ENCODE measurements at places on chromosomes 11 and 22. TPM values are rescaled to one million over a fixed set of nuclear protein-coding genes. Genes with fewer than 3 reads are reported as not detected.
A peak's percentile ranks its signal among the peaks of the same experiment; 100 is the strongest.

The C11orf21 gene
- total RNA-seq: 0.63 TPM

GRCh38 chr11:93330446-93330984, at the start of gene DEUP1:
DEUP1 (plus strand) TSS chr11:93330742; CDS start chr11:93332260, 1,518 bp downstream.
- no peaks in the 10 kb centered on the region for H3K27me3 ChIP-seq
- H3K27ac ChIP-seq: no peak within 1 kb of the TSS
- H3K36me3 ChIP-seq: no peaks in the 10 kb centered on the region
- DNase-seq: peak; percentile 75

The DPAGT1 gene
- 41.3 TPM for total RNA-seq

GRCh38 chr22:44337678-44338004, 24.9 kb upstream of the SHISAL1 start:
- DNase-seq: no peak
- no peaks in the 10 kb centered on the region for H3K27me3 ChIP-seq
- H3K4me3 ChIP-seq: no peak overlapping the region
- H3K36me3 ChIP-seq: no peaks in the 10 kb centered on the region

GRCh38 chr11:64453466-64453865, 94.5 kb downstream of the RPS6KA4 start:
- H3K4me3 ChIP-seq: no peak overlapping the region
- no peak overlapping the region for H3K27ac ChIP-seq
- peaks cover 13% of the 10 kb centered on the region for H3K4me1 ChIP-seq
- H3K36me3 ChIP-seq: no peaks in the 10 kb centered on the region
- no peaks in the 10 kb centered on the region for H3K27me3 ChIP-seq

- H3K4me3 ChIP-seq: no peak overlapping the region
- H3K36me3 ChIP-seq: no peaks in the 10 kb centered on the region
- H3K27me3 ChIP-seq: no peaks in the 10 kb centered on the region
- no peak for DNase-seq
- H3K4me1 ChIP-seq: no peaks in the 10 kb centered on the region
Measured at GRCh38 chr11:1351278-1351937, 38.3 kb upstream of the BRSK2 start.

The CAVIN3 gene
- total RNA-seq: 25.3 TPM

- no peak for DNase-seq
- H3K27me3 ChIP-seq: no peaks in the 10 kb centered on the region
- no peak overlapping the region for H3K4me3 ChIP-seq
- H3K27ac ChIP-seq: no peak overlapping the region
- no peaks in the 10 kb centered on the region for H3K36me3 ChIP-seq
- no peaks in the 10 kb centered on the region for H3K4me1 ChIP-seq
Measured at GRCh38 chr11:15586741-15587473, 472.2 kb downstream of the INSC start.

DNA sequence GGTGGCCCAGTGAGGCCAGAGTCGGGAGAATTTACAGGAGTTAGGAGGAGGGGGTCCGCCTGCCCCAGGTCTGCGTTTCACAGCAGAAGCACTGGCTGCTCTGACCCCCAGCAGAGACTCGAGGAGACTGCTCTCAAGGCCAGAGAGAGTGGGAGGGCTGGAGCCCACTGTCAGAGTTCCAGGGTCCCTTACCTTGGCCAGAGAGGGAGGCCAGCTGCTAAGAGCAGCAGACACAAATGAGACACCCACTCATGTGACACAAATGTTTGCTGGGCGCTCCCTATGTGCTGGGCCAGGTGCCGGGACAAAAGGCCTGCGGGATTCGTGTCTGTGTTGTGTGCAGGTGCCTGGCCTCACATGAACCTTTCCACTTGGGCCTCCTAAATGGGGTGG, 2.8 kb upstream of the TNFRSF13C start:
- H3K4me1 ChIP-seq: peaks cover 10% of the 10 kb centered on the region
- H3K36me3 ChIP-seq: no peaks in the 10 kb centered on the region
- H3K4me3 ChIP-seq: no peak overlapping the region
- peaks cover 6% of the 10 kb centered on the region for H3K27me3 ChIP-seq
- no peak overlapping the region for H3K27ac ChIP-seq

- DNase-seq: no peak
- no peak overlapping the region for H3K27ac ChIP-seq
- no peaks in the 10 kb centered on the region for H3K4me1 ChIP-seq
- H3K4me3 ChIP-seq: no peak overlapping the region
Measured at GRCh38 chr22:47994601-47995263, 1232.3 kb downstream of the TBC1D22A start.

DNA sequence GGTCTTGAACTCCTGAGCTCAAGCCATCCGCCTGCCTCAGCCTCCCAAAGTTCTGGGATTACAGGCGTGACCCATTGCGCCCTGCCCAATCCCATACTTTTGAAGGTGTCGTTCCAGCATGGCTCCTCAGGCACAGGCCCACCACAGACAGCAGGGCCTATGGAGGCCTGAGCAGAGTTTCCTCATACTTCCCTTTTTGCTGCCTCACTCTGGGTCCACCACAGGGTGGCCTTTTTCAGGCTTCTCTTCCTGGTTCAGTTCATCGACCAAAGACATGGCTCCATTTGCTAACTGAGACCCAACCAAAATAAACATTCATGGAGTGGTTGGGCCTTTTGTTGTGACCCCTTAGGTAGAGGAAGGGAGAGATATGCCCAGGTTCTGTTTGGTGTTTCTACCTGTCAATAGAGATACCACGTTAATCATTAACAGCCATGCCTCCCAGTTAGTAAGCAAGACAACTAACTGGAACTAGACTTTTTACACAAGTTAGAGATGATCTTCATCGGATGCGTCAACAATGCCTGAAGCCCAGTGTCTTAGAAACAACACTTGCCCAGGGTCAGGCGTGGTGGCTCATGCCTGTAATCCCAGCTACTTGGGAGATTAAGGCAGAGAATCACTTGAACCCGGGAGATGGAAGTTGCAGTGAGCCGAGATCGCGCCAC, 35.1 kb downstream of the TRIOBP start:
- no peaks in the 10 kb centered on the region for H3K27me3 ChIP-seq
- no peaks in the 10 kb centered on the region for H3K36me3 ChIP-seq
- H3K4me3 ChIP-seq: no peak overlapping the region
- peaks cover 24% of the 10 kb centered on the region for H3K4me1 ChIP-seq
- DNase-seq: no peak
- H3K27ac ChIP-seq: no peak overlapping the region

- no peaks in the 10 kb centered on the region for H3K36me3 ChIP-seq
- DNase-seq: no peak
- H3K27me3 ChIP-seq: no peaks in the 10 kb centered on the region
- H3K27ac ChIP-seq: no peak overlapping the region
- H3K4me3 ChIP-seq: no peak overlapping the region
Measured at GRCh38 chr11:45538939-45539338, 126.5 kb downstream of the CHST1 start.

- H3K36me3 ChIP-seq: no peaks in the 10 kb centered on the region
- H3K4me3 ChIP-seq: no peak overlapping the region
- no peak overlapping the region for H3K27ac ChIP-seq
- DNase-seq: no peak
- H3K4me1 ChIP-seq: no peaks in the 10 kb centered on the region
Measured at GRCh38 chr11:88523386-88524071, 186.0 kb upstream of the CTSC start.

DNA sequence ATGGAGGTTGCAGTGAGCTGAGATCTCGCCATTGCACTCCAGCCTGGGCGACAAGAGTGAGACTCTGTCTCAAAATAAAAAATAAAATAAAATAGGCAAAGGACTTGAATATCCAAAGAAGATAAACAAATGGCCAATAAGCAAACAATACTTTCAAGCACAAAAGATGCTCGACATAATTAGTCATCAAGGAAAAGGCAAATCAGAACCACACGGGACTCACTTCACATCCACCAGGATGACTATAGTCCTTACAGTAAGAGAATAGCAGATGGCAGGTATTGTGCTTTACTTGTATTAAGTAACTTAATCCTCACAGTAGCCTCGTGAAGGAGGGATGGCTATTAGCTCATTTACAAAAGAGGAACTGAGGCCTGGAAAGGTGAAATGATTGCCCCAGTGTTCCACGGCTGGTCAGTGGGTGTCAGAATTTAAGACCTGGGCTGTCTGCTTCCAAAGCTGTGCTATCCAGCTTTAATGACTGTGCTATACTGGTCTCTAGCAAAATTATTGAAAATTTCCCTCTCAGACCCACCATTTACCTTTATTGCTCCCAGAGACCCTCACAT, 40.2 kb upstream of the RBFOX2 start:
- no peak overlapping the region for H3K27ac ChIP-seq
- no peak overlapping the region for H3K4me3 ChIP-seq
- no peak for DNase-seq
- no peaks in the 10 kb centered on the region for H3K27me3 ChIP-seq

DNA sequence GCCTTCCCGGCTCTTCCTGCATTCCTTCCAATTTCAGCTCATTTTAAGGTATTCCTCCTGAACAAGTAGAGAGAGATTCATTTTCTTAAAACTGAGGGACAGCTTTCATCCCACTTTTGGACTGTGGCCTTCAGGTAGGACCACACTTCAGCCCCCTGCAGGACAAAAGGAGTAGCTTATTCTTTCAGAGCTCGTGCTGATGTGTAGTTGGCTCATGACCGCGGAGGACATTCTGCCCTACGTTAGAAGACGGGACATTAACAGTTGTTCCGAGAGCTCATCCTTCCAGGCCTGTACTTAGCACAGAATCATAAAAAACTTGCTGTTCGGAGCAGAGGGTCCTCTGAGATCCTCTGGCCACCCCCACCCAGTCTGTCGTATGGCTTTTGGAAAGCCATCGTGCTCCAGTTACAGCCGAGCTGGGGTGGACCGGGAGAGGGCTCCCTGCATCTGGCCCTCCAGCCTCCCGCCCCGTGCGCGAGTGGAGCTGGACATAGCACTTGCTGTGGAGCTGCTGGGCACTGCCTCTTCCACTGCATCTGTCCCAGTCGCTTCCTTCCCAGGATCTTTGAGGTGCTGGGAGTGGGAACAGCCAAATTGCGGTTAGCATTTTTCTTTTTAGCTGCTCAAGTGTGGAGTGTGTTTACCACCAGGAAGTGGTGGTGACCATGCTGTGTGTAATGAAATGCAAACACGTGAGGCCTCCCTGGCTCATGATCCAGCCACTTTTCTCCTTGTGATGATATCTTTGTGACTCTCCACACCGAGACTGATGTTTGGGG, 250.3 kb downstream of the TBC1D22A start:
- H3K27ac ChIP-seq: no peak overlapping the region
- H3K4me3 ChIP-seq: no peak overlapping the region
- DNase-seq: no peak

DNA sequence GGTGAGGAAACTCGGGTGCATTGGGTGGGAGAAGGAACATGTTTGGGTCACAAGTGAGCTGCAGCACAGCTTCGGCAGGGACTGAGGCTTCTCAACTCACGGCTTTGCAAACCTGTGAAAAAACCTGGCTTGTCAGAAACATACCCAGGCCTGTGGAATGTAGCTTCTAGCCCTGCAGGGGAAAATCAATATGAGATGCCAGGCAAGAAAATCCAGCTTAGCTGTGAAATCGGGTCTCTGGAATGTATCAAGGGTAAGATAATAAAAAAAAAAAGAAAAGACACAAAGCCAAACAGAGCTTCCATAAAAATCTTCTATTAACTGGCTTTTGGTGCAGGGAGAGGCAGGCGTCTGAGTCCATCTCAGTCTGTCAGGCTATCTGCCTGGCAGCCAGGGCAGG, 28.5 kb downstream of the UQCR10 start:
- H3K36me3 ChIP-seq: peaks cover 20% of the 10 kb centered on the region
- no peak overlapping the region for H3K27ac ChIP-seq
- no peaks in the 10 kb centered on the region for H3K27me3 ChIP-seq

The FUT4 gene
- 5.2 TPM for total RNA-seq

The MFRP gene
- not detected for total RNA-seq

The SERHL2 gene
- 3.1 TPM for total RNA-seq

DNA sequence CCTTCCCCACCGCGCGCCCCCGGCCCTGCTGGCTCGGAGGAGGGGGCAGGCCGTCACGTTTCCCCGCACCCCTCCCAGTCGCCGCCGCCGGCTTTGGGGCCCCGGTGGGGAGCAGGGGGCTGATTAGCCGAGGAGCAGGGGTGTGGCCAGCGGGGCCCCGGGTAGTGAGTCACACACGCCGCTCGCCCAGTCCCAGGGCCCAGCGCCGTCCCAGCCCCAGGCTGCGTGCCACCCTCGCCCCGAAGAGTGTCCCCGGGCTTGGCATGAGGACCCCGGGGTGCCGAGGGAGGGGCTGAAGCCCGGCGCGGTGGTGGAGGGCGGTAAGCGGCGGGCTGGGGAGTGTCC, 34.4 kb downstream of the PRDM11 start:
- H3K36me3 ChIP-seq: no peaks in the 10 kb centered on the region
- H3K4me1 ChIP-seq: peaks cover 29% of the 10 kb centered on the region
- H3K4me3 ChIP-seq: peak overlapping the region; percentile 36
- H3K27ac ChIP-seq: peak overlapping the region; percentile 97
- no peaks in the 10 kb centered on the region for H3K27me3 ChIP-seq
- DNase-seq: peak; percentile 82

The ABCC8 gene
- total RNA-seq: 14.0 TPM

The SLC25A45 gene
- total RNA-seq: 16.5 TPM

DNA sequence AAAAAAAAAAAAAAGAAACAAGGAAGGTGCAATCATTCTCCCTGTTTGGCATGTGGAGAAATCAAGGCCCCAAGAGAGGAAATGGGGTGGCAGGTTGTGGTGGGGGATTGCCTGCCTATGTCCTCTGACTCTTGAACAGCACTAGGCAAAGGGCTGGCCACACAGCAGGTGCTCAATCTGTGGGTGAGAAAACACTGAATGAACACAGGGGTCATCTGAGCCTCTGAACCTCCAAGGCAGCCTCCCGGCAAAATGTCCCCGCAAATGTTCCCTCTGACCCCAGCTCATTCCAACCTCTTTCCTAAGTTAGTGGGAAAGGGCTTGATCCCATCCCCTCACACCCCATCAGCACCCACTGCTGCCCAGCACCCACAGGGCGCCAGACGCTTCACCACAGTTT, 4.6 kb downstream of the PLA2G6 start:
- peaks cover 24% of the 10 kb centered on the region for H3K4me1 ChIP-seq
- no peaks in the 10 kb centered on the region for H3K36me3 ChIP-seq
- H3K27me3 ChIP-seq: no peaks in the 10 kb centered on the region
- peak overlapping the region; percentile 50 for H3K27ac ChIP-seq

- peaks cover 2% of the 10 kb centered on the region for H3K36me3 ChIP-seq
- H3K27me3 ChIP-seq: no peaks in the 10 kb centered on the region
- peaks cover 18% of the 10 kb centered on the region for H3K4me1 ChIP-seq
- H3K27ac ChIP-seq: peak overlapping the region; percentile 14
- DNase-seq: no peak
Measured at GRCh38 chr11:126059238-126059781, 3.4 kb downstream of the CDON start.

All from thyroid gland (tissue), 4 donors.